ENCODE measurements at places on chromosomes 6 and 20. TPM values are rescaled to one million over a fixed set of nuclear protein-coding genes. Genes with fewer than 3 reads are reported as not detected.

Gene LAMA2
- 112 TPM for total RNA-seq

Gene ME1
- 6.4 TPM for total RNA-seq

Gene SLC17A2
- not detected for total RNA-seq

Gene AIF1
- not detected for total RNA-seq

Gene ADAM33
- 0.13 TPM for total RNA-seq

Gene SAMD3
- not detected for total RNA-seq

Gene CRIP3
- total RNA-seq = not detected

DNA sequence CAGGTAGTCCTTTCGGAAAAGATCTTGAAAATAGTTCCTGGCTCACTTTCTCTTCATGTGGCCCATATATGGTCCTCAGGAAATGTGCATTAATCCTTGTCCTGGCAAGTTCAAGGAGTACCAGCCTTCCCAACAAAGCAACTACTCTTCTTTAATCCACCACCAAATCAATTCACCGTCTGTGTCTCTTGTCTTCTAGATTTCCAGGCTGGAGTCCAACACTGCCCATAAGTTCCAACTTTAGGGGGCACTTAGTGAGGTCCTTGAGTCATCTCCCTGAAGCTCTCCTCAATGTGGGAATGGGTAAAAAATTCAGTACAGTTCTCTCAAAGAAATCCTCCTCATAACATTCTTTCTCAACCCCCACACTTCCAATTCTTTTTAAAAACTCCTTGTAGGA lies 6.9 kb upstream of the DAAM2 start:
- DNase-seq = no peak

DNA sequence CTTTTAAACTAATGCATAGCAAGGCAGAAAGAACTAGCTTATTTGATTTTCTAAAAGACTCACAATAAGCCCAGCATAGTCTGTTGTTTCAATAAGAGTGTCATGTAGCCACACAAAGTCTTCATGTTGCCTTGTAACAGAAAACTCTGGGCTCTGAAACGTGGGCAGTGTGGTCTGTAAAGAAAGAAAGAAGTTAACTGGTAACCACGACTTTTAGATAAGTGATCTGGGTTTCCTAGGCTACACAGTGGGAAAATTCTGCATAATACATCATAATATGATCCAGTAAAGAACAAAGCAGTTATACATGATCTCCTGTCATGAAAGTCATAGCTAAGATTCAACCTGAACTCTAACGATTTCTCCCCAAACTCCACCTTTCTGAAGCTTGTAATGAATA lies 13.3 kb downstream of the SNX5 start:
- DNase-seq = no peak

DNA sequence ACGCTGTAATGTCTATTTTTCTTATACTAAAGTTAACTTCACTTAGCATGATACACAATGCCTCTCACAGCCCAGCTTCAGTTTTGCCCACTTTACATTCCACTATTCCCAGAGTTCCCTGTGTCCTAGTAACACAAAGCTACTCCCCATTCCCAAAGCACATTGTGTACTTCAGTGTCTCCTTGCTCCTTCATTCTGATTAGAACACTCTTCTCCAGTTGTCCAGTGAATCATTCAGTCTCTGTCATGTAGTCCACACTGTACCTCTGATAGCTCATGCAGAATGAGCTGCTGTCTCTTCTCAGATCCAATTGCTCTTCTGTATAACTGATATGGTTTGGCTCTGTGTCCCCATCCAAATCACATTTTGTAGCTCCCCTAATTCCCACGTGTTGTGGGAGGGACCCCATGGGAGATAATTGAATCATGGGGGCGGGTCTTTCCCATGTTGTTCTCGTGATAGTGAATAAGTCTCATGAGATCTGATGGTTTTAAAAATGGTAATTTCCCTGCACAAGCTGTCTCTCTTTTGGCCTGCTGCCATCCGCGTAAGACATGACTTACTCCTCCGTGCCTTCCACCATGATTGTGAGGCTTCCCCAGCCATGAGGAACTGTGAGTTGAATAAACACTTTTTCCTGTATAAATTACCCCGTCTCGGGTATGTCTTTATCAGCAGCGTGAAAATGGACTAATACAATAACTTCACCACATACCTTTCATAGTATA lies 2.1 kb upstream of the TMX4 start:
- peak; percentile 70 for DNase-seq

- no peak for DNase-seq
Observed at GRCh38 chr6:13277231-13277630, 51.1 kb downstream of the TBC1D7 start.

GRCh38 chr6:89706121-89706520 lies 67.6 kb upstream of the LYRM2 start:
- no peak for DNase-seq

DNA sequence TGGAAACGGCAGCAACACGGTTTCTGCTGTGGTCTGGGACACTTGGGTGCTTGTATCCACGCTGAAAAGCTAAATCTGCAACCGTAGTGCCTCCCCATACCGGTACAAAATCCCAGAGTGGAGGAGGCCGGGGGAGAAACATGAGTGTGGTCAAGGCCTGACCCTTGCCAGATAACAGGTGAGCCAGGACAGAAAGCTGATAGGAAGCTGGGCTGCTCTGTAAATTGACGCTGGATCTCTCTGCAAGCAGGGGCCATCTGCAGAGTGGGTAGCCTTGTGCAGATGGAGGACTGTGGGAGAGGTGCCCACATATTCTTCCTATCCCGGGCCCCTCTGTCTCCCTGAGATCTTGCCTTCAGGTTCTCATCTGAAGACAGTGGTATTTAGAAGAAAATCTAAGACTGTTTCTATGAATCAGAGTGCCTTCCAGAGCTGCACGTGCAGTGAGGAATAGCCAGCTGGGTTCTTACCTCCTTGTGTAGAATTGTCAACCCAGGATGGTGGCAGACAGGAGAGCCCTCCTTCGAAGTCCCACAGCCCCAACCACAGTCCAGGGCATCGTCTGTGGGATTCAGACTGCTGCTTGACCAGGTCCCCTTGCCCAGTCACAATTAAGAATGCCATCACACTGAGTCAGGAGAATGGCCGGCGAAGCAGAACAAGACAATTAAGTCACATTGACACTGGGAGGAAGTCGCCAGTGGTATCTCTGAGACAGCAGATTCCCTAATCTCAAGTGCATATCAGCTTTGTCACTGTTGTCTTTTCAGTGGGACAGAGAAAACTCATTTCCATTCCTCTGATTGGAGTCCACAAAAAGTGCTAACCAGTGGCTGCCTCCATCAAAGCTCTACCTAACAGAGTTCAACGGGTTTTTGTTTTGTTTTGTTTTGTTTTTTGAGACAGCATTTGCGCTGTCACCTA lies 100.0 kb upstream of the RIPOR2 start:
- DNase-seq = no peak

DNA sequence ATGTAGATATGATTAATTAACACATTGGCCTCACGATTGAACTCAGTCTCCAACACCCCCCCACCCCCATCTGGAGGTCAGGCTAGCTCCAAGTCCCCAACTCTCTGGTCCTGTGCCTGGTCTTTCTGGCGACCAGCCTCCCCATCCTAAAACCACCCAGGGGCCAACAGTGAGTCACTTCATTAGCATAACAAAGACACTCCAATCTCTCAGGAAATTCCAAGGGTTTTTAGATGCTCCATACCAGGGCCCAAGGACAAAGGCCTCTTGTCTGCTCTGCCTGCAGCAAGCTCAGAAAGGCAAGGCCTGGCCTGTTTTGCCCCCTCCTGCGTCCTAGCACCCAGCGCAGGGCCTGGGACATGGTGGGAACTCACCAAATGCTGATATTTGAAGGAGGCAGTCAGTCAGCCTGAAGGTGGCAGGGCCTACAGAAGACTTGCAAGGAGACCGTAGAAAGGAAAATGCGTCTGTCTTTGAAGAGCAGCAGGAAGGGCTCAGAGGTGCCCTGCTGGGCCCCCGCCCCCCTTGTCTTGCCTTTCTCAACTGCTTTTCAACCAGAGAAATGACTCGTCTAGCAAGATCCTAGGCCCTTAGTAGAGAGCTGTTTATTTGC lies 184.7 kb downstream of the CDH4 start:
- peak; percentile 25 for DNase-seq

DNA sequence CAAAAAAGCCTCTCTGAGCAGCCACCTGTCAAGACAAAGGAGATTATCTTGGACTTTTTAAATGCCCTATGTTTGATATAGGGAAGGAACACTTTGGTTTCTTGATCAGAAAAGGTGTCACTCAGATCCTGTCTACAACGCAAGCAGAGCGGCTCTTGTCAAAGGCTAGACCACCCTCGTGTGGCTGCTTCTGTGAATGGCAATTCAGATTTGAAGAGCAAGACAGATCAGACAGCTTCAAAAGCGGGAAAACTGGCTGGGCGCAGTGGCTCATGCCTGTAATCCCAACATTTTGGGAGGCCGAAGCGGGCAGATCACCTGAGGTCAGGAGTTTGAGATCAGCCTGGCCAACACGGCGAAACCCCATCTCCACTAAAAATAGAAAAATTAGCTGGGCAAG lies 10.1 kb upstream of the NXT1 start:
- peak; percentile 64 for DNase-seq

GRCh38 chr20:6566821-6567220 lies 200.7 kb upstream of the BMP2 start:
- peak; percentile 85 for DNase-seq

DNA sequence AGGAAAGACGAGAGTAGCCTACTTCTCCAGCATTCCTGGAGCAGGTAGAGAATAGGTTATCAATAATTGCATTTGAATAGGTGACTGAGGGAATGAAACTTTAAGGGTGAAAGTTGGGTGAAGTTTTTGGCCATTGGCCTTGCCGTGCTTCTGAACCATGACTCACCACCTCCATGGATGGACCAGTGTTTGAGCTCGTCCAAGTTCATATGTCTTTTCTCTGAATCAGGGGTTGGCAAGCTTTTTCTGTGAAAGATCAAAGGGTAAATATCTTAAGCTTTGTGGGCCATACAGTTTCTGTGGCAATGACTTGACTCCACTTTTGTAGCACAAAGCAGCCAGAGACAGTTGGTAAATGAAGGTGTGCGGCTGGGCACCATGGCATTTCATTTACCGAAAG lies 31.8 kb downstream of the SNRNP48 start:
- no peak for DNase-seq

- no peak for DNase-seq
Observed at GRCh38 chr20:61761453-61762166, 304.1 kb downstream of the TAF4 start.

- DNase-seq = no peak
Observed at GRCh38 chr20:39214828-39215227, 252.7 kb downstream of the DHX35 start.

GRCh38 chr20:51160821-51161220 lies 137.9 kb upstream of the KCNG1 start:
- no peak for DNase-seq

DNA sequence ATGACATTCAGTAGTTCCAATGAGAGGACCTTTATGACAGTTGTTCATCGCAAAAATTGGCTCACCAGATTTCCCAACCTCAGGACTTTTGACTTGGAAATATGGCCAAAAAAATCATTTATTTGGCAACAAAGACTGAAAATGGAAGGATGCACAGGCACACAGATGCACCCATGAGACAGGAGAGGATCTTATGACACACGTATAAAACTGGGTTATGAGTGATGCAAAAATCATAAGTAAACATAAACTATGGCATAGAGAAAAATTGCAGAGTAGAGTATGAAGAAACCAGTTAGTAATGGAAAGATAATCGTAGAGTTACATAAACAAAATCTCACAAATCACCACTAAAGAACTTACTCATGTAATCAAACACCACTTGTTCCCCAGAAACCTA lies 546.9 kb downstream of the ADGRB3 start:
- no peak for DNase-seq
